GM13976 (cell line): ENCODE measurements at places on chromosomes 4 and X.

- DNase-seq, result no peak
Observed at GRCh38 chr4:71518283-71518989, 179.6 kb downstream of the SLC4A4 start.

DNA sequence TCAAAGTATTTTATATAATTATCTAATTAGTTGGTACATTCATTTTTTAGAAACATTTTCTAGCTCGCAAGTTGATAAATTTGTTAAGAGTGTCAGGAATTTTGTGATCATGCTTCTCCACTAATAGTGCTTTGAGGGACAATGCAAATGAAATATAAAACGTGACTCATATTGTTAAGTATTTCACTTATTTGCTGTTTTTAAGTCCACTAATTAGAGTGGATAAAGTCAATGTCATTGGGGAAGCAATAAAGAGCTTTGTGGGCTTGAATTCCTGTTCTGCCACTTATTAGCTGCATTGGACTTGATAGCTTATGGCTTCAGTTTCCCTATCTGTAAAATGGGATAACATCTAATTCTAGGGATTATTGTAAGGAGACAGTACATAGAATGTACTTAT, 26.5 kb upstream of the ANAPC4 start:
- DNase-seq, result no peak

DNA sequence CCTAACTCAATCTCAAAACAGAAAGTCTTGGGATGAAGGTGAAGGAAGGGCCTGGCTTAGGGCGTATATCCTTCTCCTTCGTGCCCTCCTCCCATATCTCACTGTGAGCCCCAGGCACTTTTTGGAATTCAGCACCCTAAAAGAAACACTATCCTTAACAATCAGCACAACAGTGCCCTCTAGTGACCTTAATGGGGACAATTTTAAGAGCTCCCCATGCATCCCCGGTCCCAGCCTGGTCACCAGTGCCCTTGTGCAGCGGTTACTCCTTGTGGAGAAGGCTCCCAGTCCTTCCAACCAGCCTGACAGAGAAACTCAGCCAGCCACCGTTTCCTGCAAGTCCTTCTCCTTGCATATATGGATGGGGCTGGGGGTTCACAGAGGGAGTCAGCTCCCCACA, 4.2 kb downstream of the PAK3 start:
- peak; percentile 57 for DNase-seq

DNA sequence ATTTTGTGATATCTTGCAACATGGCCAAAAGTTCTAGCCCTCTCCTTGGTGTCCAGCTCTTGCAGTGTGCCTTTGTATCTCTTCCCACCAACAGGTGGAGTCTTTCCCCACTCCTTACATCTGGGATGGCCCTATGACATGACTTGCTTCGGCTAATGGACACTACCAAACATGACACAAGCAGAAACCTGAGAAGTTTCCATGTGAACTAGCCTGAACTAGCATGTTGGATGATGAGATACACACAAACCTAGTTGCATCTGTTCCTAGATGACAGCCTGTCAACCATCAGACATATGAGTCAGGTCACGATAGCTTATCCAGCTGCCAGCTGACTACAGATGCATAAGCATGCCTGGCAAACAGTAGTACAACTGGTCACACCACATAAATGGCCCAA, 207.5 kb upstream of the FTHL17 start:
- DNase-seq, result no peak

DNA sequence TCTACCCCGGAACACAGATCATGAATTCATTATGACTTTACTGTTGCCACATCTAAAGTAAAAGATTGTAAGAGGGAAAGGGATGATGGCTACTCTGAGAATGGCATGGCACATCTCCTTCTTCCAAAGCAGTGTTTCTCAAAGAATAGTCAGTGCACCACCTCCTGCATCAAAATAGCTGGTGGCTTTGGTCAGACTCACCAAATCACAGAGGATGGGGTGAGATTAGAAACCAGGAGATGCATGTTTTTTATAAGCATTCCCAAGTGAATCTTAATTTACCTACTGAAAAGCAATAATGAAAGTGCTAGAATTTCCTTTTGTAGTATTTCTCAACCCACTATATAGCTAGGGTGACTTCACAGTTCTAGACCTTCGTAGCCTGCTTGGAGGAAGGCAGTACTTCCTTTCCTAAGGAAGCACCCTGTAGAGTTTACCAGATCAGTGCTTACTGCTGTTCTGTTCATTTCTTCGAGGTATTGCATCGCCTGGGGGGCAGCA, 340.8 kb upstream of the KLF3 start:
- no peak for DNase-seq

GRCh38 chr4:13656569-13657405, 29.3 kb upstream of the BOD1L1 start:
- DNase-seq, result peak; percentile 65

DNA sequence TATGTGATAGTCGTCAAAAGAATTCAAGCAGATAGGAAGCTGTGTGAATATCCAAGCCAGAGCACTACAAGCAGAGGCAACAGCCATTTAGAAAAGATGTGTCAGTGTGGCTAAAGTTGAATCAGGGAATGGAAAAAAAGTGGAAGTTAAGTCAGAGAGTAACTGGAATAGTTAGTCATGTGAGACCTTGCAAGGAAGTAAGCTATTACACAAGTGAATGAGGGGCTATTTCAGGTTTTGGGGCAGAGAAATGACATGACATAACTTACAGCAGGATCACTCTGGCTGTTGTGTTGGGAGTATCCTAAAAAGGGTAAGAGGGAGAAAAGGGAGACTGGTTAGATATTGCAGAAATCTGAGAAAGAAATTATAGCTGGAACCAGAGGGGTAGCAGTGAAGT, 236.6 kb upstream of the PCDH18 start:
- DNase-seq, result no peak

GRCh38 chr4:174434455-174434854, 87.8 kb downstream of the HPGD start:
- no peak for DNase-seq

- DNase-seq, result no peak
Observed at GRCh38 chr4:75549019-75549418, 6.8 kb upstream of the ODAPH start.

- no peak for DNase-seq
Observed at GRCh38 chr4:48708610-48709009, 71.5 kb downstream of the FRYL start.

- no peak for DNase-seq
Observed at GRCh38 chrX:2320089-2320488, 180.7 kb downstream of the DHRSX start.

- DNase-seq, result no peak
Observed at GRCh38 chr4:70927502-70928137, 25.5 kb downstream of the MOB1B start.

- no peak for DNase-seq
Observed at GRCh38 chr4:3491681-3492405, 28.7 kb downstream of the DOK7 start.

DNA sequence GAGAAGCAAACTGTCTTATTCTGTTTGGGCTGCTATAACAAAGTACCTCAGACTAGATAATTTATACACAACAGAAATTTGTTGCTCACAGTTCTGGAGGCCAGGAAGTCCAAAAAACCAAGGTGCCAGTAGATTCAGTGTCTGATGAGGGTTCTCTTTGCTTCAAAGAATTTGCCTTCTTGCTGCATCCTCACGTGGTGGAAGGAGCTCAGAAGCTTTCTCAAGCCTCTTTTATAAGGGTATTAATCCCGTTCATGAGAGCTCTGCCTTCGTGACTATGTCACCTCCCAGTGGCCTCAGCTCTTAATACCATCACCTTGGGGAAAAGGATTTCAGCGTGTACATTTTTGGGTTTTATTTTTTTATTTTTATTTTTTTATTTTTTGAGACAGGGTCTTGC, 20.1 kb downstream of the CA5B start:
- no peak for DNase-seq

DNA sequence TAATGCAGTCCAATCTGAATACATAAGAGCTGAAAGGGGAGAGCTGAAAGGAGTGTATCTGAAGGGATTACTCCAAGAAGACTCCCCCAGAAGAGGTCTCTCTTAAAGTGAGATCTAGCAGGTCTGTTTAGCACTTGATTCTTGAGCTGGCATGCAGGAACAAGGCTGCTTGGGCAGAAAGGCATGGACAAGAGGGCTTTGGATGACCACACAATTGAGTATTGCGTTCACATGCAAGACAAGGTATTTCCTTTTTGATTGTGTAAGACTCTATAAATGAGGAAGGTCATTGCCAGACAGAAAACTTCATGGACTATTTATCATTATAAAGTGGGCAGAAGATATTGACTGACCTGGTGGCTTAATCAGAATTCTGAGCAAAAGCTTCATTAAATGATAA, 145.5 kb upstream of the AFF2 start:
- DNase-seq, result no peak

DNA sequence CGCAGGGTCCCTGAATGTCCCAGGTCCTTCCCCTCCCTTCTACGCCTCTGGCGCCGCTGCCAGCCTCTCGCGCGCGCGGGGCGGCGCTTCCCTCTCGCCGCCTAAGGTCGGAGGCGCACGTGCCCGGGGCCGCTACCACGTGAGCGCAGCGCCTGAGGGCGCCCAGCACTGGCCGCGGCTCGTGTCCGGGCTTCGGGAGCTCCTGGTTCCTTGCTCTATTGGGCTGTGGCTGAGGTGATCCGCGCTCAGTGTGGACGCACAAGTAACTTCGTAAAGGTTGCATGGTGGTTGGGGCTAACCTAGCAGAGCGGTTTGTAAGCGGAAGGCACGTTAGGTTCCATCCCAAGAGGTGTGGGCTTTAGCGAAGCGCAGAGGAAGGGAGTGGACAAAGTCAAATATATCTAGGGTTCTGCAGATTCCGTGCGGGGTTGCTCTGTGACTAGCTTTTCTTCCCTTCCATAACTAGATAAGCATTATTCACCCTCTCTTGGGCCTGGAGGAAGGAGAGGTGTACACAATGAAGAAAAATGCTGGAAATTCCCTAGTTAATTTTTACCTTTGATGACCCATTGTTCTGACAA, 1.8 kb downstream of the TLL1 start:
- DNase-seq, result no peak

- DNase-seq, result no peak
Observed at GRCh38 chrX:45803383-45803921, 602.8 kb upstream of the DIPK2B start.

- DNase-seq, result no peak
Observed at GRCh38 chrX:130179170-130179569, 7.4 kb downstream of the RAB33A start.

DNA sequence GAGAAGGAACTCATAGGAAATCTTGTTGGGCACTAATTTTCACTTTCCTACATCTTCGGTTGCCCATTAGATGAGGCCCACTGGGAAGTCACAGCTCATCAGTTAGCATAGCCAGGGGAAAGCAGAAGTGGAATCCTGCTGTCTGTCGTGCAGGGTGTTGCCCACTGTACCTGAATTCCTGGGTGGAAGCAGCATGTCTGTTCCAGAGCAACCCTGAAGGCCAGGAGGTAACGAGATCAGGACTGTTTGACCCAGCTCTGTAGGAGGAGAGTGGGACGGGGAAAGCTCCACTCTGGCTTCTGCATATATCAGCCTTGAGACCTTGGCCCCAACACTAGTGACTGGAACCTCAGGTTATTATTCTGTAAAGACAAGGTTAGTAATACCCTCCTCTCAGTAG, 296.1 kb downstream of the EVC2 start:
- DNase-seq, result no peak

DNA sequence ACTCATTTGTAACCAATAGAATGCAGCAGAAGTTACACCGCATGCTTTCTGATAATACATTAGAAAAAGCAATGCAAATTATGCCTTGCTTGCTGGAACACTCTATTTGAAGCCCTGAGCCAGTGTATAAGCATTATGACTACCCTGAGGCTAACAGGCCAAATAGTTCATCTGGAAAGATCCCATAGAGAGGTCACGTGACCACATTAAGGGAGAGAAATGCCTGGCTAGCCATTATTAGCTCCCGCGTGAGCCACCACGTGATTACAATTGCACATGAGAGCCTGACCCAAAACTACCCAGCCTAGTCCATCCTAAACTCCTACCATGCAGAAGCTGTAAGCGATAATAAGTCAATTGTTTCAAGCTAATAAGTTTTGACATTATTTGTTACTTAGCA, 472.9 kb upstream of the GALNTL6 start:
- no peak for DNase-seq

DNA sequence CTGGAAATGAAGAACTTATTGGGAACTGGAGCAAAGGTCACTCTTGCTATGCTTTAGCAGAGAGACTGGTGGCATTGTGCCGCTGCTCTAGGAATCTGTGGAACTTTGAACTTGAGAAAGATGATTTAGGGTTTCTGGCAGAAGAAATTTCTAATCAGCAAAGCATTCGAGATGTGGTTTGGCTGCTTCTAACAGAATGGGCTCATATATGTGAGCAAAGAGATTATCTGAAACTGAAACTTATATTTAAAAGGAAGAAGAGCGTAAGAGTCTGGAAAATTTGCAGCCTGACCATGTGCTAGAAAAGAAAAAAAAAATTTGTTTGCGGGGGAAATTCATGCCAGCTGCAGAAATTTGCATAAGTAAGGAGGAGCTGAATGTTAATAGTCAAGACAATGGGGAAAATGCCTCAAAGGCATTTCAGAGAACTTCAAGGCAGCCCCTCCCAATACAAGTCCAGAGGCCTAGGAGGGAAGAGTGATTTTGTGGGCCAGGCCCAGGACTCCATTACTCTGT, 35.9 kb upstream of the PAPSS1 start:
- no peak for DNase-seq

GRCh38 chr4:37393321-37393720, 148.8 kb downstream of the NWD2 start:
- DNase-seq, result no peak

DNA sequence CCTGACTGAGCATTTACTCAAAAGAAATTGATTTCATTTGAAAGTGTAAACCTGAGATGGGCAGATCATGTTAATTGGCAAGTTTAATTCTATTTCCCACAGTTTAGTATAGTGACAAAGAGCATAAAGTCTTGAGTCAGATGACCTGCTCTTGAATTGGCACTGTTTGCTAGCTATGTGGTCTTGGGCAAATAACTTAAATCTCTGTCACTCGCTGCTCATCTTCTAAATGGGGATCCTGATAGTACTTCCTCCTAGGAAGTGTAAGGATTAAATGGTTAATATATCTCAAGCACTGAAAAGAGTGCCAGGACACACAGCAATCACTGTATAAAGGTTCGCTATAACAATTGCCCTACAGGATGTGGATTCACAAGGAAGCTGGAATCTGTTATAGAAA, 242.8 kb upstream of the JADE1 start:
- DNase-seq, result no peak

DNA sequence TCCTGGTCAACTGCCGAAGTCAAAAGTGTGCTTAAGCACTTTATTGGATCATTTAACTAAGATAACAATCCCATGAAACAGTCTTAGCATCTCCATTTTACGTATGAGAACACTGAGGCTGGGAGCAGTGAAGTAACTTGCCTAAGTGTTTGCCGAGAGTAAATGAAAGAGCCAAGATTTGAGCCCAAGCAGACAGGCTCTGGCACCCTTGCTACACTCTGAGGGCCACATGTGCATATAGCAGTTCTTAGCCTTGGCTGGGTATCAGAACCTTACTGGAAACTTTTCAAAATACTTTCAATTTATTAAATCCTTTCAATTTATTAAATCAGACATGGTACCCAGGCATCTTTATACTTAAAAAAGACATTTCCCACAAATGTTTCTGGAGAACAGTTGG, 225.9 kb downstream of the NR3C2 start:
- no peak for DNase-seq

- no peak for DNase-seq
Observed at GRCh38 chr4:11014199-11014598, 329.6 kb upstream of the CLNK start.

- no peak for DNase-seq
Observed at GRCh38 chr4:173217727-173218126, 49.1 kb downstream of the GALNT7 start.

GRCh38 chrX:147953976-147954375, 27.2 kb upstream of the FMR1NB start:
- no peak for DNase-seq
